ENCODE measurements at places on chromosomes 12 and 14.

DNA sequence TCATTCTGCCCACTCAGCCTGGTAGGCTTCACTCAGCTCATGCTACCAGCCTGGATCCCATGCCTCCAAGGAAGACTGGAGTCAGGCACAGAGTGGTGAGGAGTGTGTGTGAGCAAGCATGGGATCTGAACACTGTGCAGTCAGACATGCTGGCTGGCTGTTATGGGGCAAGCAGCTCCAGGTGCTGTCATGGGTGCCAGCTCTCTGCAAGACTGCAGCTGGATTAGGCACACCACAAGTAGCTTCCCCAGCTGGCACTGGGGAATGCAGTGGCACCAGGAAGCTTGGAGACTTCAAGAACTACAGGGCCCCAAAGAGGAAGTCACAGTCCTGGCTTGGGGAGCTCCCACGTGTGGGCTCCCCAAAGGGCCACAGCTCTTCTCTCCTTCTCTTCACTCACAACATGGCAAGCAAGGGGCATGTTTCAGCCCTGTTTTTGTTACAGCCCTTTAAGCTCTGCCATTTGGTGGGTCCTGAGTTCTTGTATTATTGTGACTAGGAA is 202.5 kb downstream of the VRK1 start:
- no peak for DNase-seq

DNA sequence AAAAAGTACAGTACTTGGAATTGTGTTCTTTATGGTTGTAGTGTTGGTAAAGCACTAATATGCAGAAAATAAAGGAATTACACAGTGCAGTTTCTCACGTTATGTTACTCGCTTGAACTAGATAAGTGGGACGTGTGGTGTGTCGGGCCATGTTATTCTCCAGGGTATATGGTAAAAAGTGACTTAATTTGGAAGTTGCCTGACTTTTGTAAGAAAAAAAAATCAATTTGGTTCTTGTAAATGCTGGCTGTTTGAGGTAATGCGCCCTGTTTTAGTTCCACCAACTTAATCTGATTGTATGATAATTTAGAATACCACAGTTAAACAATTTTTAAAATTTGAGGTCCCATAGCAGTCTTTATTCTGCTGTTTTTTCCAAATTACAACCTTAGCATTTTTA is 4.1 kb downstream of the ARF6 start:
- DNase-seq, result no peak

- DNase-seq, result no peak
Measured at GRCh38 chr14:85313560-85314207, 216.3 kb upstream of the FLRT2 start.

GRCh38 chr14:79704041-79704807 is 507.1 kb downstream of the DIO2 start:
- DNase-seq, result no peak

- DNase-seq, result no peak
Measured at GRCh38 chr14:65252482-65253255, 150.4 kb upstream of the MAX start.

DNA sequence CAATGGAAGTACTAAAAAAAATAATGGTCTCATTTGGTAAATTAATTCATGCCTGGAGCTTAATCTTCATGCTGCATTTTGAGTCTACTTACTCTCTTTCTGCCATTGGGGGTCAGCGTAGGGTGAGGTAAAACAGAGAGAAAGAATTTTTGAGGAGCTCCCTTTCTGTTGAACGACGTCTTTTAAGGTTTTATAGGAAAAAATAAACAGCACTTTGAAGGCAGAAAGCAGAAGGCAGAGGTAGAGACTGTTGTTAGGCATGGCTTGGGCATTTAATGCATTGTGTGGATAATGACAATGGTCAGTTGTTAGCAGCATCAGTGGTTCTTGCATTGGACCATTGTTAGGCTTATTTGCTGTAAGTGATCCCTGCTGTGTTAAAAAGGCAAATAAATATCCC is 557.2 kb upstream of the STXBP6 start:
- DNase-seq, result no peak

- DNase-seq, result peak; percentile 22
Measured at GRCh38 chr12:5840944-5841343, 104.1 kb downstream of the ANO2 start.

GRCh38 chr12:25866586-25867378 is 91.7 kb upstream of the RASSF8 start:
- peak; percentile 41 for DNase-seq

DNA sequence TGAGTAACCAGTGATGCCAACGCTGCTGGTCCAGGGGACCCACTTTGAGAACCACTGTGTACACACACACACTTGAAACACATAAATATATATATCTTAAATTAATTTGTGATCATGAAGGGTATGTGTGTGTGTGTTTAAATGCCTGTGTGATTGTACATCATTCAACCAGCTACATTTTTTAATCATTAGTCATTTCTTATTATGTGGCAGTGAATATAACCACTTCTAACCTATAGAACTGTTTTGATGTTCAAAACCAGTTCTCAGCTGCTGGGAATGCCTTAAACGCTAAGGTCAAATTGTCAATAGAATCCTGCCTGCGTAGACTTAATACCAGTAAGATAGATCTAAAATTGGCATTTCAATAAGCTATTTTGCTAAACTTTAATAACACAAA is 330.0 kb downstream of the SYT1 start:
- no peak for DNase-seq

GRCh38 chr12:20628999-20629398 is 66.1 kb upstream of the SLCO1C1 start:
- DNase-seq, result no peak

- no peak for DNase-seq
Measured at GRCh38 chr12:124094733-124095132, 121.7 kb downstream of the ZNF664 start.

DNA sequence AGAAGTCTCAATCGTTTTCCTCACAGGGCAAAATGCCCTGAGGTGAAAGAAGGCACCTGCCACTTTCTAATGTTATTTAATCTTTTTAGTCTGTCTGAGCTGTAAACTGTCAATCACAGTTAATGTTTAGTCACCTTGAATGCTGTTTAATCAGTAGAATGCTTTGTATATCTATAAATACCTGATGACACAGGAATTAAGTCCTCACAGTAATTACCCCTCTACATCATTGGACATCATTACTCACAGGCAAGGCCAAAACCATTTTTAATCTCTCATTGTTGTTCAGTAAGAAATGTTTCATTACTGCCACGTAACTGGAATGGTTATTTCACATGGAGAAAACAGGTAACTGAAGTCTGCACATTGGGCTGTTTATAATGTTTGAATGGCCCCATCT is 178.8 kb downstream of the EXOC5 start:
- DNase-seq, result no peak

- peak; percentile 58 for DNase-seq
Measured at GRCh38 chr14:77125281-77125801, 16.2 kb downstream of the ZDHHC22 start.

DNA sequence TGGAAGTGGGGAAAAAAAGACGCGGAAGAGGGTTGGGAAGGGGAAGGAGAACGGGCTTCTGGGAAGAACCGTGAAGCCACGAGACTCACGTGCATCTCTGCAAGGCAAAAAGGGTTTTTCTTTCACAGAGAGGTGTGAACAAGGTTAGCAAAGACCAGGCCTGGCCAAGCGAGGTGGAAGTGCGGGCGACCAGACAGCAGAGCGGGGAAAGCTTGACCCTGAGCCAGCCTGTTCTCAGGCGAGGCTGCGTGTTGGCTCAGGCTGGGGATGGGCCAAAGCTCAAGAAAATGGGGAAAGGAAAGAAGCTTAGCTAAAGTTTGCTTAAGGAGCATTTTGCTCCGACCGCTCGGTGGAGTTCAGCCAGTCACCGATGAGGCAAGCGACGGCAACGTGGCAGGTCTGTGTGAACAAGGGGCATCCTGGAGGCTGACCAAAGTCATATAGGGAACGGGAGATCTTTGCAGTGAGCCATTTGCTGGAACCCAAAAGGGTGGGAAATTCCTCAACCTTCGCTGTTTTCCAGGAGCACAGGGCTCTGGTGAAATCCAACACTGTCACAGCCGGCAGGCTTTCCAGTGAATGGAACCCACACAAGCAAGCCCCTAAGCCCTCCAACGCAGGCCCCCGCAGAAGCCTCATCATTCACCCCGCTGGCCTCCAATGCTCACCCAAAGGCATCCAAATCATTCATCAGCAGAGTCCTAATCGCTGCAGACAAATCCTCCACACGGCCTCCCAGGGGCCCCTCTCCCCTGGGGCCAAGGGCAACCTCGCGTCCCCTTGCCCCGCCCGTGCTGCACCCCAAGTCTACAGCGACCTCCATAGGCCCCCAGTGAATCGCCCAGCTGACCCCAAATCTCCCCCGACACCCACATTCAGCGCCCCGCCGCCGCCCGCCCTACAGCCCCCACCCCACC is 754 bp downstream of the ZNF605 start:
- peak; percentile 71 for DNase-seq

DNA sequence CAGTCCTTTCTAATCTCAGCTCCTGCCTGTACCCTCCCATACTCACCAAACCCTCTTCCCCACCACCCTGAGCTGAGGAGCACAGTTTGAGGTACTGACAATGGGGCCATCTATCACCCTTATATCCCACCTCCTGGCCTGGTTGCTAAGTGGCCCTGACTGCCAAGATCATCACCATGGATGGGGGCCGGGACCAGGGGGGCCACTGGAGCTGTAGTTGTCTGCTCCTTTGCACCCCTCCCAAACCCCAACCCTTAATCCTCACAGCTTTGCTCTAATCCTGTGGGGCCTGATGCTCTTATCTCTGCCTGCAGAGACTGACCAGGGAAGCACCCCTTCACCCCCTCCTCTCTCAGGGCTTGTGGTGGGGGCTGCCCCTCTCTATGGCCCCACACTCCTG is 395 bp upstream of the GNB3 start:
- DNase-seq, result no peak

DNA sequence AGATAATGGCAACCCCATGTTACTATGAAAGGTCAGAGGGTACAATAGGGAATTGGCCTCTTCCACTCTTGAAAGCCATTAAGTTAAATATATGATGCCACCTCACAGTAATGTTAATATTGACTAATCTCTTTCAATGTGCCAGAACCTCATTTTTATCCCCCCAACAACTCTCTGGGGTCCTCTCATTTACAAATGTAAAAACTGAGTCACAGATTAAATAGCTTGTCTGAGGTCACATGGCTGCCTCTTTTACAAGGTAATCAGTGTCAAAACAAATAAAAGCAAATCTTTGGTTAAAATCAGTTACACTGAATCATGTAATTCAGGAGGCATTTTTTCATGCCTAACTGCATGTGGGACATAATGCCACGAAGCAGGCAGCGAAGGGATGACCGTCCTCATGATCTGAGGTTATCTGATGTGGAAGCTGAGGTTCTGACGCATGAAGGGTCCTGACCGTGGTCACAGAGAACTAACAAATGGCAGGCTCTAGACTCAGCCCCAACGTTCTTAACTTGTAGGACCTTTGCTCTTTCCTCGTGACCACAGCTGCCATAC is 78.5 kb downstream of the PTPN21 start:
- DNase-seq, result no peak

- no peak for DNase-seq
Measured at GRCh38 chr12:46153268-46153872, 115.5 kb downstream of the SLC38A1 start.

DNA sequence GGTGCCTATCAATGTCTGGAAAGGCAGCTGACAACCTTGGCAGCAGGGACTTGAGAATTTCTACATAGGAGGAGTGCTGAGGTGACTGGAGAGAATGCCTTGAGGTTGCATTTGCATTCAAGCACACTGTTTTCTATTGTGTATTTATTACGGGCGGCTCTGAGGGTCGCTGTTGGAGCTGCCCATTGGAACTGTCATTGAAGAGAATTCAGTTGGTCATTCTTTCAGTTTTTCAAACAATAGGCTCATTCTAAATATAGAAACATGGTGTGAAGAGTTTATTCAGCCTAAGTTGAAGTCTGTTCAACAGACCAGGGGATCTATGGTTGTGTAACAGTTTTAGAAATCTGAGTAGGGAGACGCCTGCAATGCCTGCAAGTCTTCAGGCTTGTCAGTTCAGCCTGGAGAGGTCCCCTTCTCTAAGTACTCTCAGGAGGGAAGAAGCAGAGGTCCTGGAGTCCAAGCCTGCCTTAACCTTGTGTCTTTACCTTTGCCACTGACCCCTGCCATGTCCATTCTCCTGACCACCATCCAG is 9.8 kb upstream of the ABHD12B start:
- DNase-seq, result peak; percentile 34

GRCh38 chr12:1660304-1661187 is 30.3 kb upstream of the ADIPOR2 start:
- no peak for DNase-seq

DNA sequence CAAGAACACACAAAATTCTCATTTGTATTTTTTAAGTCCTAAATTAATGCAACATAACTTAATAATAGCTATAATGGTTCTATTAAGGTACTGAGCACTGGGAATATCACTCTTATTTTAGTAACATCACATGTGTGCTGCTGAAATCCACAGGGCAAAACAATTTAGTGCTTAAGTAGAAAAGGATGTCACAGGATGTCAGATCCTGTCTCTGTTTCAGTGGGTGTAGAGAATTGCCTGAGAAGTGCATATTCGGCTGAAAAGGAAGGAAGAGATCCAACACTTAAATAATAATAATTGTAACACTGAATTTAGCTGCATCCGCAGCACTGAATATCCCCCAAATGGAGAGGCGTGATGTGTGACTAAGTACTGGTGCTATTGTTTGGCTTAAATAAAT is 8.6 kb downstream of the LDHB start:
- DNase-seq, result no peak

- no peak for DNase-seq
Measured at GRCh38 chr14:59297071-59297776, 108.8 kb downstream of the DAAM1 start.
